T-helper 17 cell (primary cell): ENCODE measurements at places on chromosomes 11 and 22.
A peak's percentile ranks its signal among the peaks of the same experiment; 100 is the strongest.

DNA sequence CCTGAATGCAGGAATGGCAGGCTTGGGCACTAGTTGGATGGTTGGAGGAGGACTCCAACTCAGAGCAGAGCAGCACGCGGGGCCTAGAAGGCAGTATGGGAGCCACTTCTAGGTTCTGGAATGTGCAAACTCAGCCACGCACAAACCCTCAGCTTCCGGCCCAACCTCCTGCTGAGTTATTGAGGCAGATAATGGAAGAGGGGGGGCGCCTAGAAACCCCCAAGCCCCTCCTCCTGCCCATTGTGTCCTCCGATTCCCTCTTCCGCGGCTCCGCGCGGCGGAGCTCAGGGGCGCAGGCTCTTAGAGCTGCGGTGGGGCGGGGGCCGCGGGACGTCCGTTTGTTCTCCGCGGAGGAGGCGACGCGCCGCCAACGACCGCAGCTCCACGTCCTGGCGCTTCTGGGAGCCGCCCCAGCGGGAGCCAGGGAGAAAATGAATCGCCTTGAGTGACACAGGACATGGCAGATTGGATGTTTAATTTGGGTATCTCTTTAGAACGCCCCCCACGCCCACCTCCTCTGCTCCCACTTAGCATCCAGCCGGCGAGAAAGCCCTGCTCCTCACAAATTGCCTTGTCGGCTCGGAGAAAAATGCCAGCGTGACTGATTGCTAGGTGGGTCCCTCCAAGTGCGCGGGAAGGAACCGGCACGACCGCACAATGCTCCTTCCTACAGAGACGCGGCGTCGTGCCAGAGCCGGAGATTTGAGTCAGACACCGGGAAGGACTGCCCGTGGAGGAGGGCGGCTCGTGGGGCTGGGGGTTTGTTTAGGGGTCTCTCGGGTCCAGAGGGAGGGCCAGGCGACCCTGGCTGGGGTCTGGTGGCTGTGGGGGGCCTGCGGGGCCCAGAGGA, 144.6 kb downstream of the NECTIN1 start:
- DNase-seq = no peak

DNA sequence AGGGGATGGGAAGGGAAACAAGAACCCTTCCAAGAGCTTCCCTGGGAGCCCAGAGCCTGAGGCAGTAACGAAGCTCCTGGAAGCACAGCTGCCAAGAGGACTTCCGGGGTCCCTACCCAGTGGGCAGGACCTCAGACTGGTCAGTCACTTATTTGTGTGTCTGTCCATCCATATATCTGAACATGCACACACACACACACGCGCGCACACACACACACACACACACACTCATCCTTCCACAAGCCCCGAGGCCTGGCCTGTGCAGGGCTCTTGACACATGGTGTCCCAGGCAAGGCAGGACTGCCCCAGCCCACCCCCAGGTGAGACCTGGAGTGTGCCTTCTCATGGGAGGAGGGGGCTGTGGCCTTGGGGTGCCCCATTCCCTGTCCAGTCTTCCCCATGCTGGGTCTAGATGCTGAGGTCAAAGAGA, 44.9 kb downstream of the IGLL5 start:
- no peak for DNase-seq

DNA sequence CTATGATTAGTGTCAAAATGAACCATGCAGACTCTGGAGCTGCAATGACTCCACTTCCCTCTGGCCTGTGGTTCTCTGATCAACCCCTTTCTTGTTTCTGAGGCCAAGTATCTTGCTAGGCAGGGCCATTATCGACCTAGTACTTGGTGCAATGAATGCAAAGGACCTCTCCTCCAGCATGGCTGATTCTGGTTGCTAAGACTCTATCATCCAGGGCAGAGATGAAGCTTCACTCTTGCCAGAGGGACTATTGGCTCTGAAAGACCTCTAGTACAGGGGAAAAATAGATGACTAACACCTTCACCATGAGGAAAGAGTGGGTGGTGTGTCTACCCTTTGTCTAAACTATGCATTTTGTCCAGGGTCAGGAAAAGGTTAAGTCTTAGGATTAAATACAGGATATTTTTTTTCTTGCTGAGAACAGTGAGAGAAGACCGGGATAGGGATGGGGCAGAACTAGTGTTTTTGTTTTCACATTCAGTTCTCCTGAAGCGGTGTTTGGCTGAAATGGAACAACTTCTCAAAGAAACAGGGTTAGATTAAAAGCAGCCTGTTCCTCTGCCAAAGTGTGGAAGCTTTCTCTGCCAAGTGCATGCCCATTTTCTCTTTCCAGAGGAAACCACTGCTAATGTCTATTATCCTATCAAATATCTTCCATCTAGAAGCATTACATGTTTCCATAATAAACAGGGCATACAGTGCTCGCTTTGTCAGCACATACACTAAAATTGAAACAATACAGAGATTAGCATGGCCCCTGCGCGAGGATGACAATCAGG, 5.0 kb upstream of the MTFP1 start:
- no peak for DNase-seq

DNA sequence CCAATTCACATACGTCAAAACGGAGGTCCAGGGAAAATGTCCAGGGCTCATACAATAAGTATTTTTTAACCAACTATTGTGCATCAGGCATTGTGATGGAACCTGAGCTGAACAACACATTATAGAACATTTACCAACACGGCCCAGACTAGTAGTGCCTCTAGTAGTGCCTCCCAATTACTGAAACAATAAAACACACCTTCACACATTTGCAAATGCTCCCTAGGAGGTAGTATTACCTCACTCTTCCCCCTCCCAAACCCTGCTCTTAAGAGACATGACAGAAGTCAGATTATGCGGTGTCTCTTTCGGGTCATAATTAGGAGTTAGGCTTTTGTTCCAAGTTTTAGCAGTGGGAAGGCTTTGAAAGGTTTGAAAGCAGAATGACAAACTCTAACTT, 61.1 kb downstream of the PAK1 start:
- no peak for DNase-seq

DNA sequence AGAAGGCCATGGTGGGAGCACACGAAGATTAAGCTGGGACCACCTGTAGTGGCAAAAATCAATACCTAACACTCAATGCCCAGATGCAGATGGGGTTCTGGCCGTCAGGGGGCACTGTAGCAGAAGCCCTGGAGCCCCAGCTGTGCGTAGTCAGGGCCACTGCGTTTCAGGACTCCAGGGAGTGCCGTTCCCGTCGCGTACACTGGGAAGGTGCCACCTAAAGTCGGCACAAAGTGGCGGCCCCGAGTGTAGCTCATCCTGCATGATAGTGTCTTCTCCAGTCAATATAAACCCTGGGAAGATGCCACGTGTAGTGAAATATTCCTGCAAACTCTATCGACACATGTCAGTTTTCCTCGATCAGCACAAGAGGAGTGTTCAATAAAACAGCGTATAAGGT, 123.8 kb upstream of the NTM start:
- no peak for DNase-seq

DNA sequence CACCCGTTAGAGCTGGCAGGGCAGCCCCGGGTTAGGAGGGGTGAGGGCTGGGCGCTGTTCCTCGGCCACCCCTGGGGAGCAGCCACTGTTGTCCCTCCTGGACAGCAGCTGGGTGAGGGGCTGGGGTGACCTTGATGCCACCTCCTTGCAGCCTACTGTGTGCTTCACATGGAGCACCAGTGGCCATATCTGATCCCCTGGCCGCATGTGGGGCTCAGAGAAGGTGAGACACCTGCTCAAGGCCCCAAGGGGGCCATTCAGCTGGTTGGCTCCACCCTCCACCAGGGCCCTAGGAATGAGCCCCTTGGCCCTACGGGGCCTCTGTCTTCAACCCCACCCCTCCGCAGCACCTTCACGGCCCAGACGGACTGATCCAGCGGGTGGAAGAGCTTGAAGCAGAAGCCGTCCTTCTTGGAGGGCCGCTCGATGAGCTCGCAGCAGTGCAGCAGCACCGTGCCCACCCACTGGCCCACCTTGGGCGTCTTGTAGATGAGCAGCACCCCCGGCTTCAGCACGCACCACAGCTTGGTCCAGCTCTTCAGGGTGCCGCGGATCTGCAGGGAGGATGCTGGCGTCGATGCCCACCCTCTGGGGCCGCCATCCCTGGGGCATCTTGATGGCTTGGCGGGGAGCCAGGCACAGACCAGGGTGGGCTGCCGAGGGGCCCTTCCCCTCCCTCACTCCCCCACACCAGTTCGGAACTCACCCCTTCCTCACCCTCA, 44.9 kb downstream of the OSBPL5 start:
- peak; percentile 9 for DNase-seq

- no peak for DNase-seq
Observed at GRCh38 chr11:68036717-68037239, 2.0 kb upstream of the TCIRG1 start.

DNA sequence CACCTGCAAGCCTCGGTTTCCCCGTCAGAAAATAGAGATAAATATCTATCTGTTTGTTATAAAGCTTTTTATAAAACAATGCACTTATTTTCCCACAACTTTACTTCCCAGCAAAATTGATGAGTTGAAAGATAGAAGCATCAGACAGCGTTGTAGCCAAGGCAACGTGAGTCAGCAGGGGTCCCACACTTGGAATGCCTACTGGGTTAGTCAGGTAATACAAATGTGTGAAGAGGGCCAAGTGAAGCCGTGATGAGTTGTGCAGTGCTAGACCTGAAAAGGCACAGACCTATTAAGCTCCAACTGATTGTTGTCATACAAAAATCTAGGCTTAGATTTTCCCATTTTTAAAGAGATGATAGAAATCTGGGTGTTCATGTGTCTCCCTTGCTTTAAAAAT, 118.7 kb downstream of the PGR start:
- DNase-seq = no peak

DNA sequence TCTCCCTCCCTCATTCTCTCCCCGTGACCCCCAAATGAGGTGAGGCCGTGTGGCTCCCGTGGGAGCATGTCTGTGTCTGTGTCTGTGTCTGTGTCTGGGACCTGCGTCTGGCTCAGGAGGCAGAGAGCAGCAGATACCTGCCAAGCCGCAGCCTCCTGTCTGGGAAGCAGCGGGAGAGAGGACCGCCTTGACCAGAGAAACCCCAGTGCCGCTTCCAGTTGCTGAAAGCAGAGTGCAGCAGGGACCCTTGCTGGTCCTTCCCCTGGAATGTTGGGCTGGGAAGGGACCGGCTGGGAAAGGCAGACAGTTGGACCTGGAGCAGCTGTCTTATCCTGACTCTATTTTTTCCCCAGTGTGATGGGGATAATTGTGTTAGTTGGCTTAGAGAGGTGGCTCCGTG, 525 bp downstream of the CSDC2 start:
- DNase-seq = no peak

DNA sequence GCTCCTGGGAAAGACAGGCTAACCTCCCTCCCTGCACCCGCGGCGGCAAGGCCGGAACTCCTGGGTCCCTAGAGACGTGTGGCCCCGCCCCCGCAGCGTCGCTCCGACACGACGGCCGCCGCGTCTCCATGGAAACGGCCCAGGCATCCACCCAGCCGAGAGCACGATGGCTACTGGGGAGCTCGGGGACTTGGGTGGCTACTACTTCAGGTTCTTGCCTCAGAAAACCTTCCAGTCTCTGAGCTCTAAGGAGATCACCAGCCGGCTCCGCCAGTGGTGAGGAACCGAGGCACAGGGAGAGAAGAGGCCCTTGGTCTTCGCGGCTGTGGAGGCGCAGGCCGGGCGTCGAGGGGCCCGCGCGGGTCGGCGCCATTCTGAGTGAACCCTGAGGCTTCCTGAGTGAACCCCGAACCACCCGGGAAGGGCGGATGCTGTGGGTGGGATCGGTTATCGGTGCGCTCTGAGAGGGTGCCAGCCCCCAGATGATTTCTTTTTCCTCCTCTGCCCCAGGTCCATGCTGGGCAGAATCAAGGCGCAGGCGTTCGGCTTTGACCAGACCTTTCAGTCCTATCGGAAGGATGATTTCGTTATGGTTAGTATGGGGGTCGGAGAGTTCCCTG, at the start of gene CFAP300:
TSS of gene CFAP300 (plus strand) at position 133 of the 620 bp plus-strand sequence. CDS start at position 167, 34 bp downstream.
- no peak for DNase-seq

GRCh38 chr11:125304136-125304535, 139.6 kb downstream of the PKNOX2 start:
- no peak for DNase-seq

GRCh38 chr11:113907152-113907551, 2.6 kb downstream of the HTR3B start:
- no peak for DNase-seq

DNA sequence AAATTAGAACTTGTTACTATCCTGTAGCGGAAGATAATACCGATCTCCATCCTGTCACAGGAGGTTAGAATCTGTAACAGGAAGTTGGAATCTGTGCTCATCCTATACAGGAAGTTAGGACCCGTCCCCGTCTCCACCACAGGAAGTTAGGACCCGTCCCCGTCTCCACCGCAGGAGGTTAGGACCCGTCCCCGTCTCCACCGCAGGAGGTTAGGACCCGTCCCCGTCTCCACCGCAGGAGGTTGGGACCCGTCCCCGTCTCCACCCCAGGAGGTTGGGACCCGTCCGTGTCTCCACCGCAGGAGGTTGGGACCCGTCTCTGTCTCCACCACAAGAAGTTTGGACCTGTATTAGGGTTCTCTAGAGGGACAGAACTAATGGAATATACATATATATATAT, 52.2 kb downstream of the FBLN1 start:
- no peak for DNase-seq

GRCh38 chr11:1222491-1223345, at the start of gene MUC5B:
Gene MUC5B (plus strand): TSS chr11:1223066. CDS start chr11:1223124, 58 bp downstream.
- no peak for DNase-seq

GRCh38 chr22:24054356-24054755, 43.3 kb downstream of the CABIN1 start:
- no peak for DNase-seq

- DNase-seq = no peak
Observed at GRCh38 chr22:19509191-19509590, 15.0 kb downstream of the CLDN5 start.

DNA sequence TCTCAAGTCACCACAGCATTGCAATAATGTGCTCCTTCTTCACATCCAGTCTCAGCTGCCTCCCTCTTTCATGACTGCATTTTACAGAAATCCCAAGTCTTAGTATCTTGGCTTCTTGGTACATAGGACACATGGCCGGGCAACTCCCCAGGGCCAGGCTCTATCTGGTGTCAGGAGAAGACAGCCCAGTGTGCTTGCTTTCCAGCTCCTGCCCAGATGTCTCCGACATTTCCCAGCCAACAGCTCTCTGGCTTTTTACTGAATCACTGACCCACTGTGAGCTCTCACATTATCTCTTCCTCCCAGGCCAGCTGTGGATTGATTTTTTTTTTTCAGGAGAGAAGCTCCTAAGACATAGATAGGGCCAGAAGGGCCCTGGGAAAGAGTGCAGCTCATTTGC, 346.0 kb upstream of the C11orf87 start:
- no peak for DNase-seq

DNA sequence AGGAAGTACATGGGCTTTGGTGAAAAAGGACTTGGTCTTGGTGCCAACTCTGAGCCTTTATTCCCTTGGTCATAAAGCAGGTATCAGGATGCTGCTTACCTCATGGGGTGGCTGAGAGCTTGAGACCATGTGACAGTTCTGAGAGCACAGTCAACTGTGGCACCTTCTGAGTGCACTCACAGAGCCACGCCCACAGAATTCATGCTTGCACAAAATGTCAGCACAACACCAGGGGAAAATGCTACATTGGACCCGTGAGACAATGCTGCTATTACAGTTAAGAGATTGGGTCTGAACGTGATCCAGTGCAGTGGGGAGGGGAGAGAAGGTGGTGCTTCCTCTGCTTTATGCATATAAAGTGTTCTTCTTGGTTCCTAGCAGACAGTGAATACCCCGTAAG, 79.5 kb upstream of the SPON1 start:
- DNase-seq = no peak
